Vagina (tissue), 2 donors: ENCODE measurements at places on chromosomes 2 and 18.

DNA sequence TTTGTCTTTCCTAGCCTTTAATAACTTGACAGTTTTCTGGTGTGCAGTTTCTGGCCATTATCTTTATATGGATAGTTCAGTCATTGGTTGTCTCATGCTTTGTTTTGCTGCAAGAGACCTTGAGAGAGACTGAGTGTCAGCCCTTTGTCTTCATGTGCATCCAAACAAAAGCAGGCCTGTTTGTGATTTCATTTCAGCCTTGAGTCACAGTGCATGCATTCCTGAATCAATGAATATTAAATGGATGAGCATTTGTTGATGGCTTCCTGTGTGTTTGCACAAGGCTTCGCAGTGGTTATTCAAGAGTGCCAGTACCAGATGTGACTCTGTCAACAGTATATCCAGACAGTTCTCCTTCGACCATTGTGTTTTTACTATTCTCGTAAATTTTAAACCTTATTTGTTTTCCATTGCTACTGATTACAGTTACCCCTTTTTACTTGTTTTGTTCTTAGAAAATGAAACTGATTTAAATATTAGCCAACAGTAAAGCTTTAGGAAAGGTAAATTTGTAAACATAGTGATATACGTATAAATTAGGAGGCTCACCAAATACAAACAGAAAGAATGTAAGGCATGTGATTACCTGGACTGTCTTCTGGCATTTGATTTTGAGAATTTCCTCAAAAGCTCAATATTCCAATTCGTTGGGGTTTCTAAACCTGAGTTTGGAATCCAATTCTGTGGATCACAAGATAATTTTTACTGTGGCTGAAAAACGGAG lies 319.8 kb downstream of the CTNNA2 start:
- DNase-seq = no peak

DNA sequence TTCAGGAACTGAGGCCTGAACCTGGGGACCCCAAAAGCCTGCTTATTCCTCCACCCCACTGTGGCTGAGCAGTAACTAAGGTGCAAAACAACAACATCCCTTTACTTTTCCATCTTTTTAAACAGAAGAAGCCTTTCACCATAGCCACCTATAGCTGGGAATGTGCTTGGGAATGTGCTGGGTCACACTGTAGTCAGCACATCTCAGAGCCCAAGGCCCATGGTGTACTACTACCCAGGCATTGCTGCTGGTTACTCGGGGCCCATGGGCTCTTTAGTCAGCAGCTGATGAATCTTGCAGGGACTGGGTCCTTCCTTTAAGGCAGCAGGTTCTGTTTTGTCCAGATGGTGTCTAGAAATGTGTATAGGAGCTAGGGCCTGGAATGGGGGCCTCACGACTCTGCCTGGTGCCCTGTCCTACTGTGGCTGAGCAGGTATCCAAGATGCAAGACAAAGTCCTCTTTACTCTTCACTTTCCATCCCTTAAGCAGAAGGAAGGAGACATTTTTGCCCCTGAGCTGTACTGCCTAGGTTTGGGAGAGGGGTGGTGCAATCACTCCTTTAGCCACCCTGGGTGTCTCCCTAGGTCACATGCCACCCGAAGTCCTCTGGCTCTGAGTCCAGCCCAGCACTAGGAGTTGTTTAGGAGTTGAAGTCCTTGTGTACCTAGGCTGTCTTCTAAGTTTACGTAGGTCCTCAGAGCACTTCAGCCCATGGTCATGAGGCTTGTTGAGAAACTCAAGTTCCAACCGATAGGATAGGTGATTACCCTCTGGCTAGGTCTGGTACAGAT lies 70.1 kb downstream of the OXER1 start:
- no peak for DNase-seq

DNA sequence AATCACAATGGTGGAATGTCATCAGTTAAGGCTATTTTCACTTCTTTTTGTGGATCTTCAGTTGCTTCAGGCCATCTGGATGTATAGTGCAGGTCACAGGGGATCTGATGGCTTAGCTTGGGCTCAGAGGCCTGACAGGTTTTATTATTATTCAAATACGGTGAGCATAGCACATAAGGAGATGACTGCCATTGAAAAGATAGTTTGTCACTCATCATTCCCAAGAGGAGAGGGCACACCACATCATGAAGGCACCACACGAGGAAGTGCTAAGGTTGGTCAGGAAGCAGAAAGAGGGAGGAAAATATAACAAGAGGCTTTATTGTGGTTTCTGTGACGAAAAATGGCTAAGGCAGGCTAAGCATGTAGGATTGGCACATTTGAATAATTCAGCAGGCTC lies 131.4 kb downstream of the CD8B2 start:
- DNase-seq = no peak

- DNase-seq = no peak
Observed at GRCh38 chr2:73830871-73831401, 2.2 kb downstream of the STAMBP start.

DNA sequence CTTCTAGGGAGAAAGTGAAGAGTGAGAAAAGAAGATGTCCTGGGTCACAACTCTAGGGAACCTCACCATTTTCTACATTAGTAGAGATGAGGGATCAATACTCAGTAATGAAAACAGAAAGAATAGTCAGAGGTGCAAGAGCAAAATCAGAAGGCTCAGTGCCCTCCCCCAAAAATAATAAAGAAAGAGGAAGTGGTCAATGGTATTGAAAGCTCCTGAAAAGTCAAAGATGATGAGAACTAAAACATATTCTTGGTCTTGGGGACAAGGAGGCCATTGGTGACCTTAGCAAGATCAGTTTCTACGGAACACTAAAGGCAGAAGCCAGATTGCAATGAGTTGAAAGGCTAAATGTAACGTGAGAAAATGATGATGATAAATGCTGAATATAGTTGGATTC lies 24.5 kb upstream of the MYO1B start:
- no peak for DNase-seq
